Spinal cord (tissue), 10 donors: ENCODE measurements at places on chromosomes 7 and 10. TPM values are rescaled to one million over a fixed set of nuclear protein-coding genes. Genes with fewer than 3 reads are reported as not detected.

CAMK2B gene
- 60.2 TPM for total RNA-seq

SFXN3 gene
- 27.1 TPM for total RNA-seq

C10orf90 gene
- 3.4 TPM for total RNA-seq

CTAGE15 gene
- total RNA-seq: 0.50 TPM

CASTOR2 gene
- total RNA-seq: 19.9 TPM

LRMDA gene
- 9.9 TPM for total RNA-seq

DNTT gene
- 0.11 TPM for total RNA-seq

SPDYE8 gene
- not detected for total RNA-seq

EBF3 gene
- total RNA-seq: 83.1 TPM

CALML5 gene
- total RNA-seq: not detected

CYP2C8 gene
- total RNA-seq: 2.6 TPM

NAT16 gene
- 0.40 TPM for total RNA-seq

TEX47 gene
- not detected for total RNA-seq

AQP1 gene
- 64.4 TPM for total RNA-seq

C10orf53 gene
- 0.11 TPM for total RNA-seq

RSPH10B2 gene
- 8.3 TPM for total RNA-seq

OIT3 gene
- 0.40 TPM for total RNA-seq

AGR2 gene
- total RNA-seq: 10.1 TPM

VSTM4 gene
- total RNA-seq: 40.5 TPM

KCNMA1 gene
- total RNA-seq: 95.0 TPM

ZNF488 gene
- total RNA-seq: 4.5 TPM

EBLN1 gene
- not detected for total RNA-seq

AVL9 gene
- 35.6 TPM for total RNA-seq

LLCFC1 gene
- not detected for total RNA-seq

MSS51 gene
- 3.2 TPM for total RNA-seq
